ENCODE measurements at places on chromosomes 5 and 9. TPM values are rescaled to one million over a fixed set of nuclear protein-coding genes. Genes with fewer than 3 reads are reported as not detected.

The WDR38 gene
- total RNA-seq: not detected

The AMBP gene
- 2,228 TPM for total RNA-seq

The CDC14B gene
- total RNA-seq: 13.7 TPM

The ZNF354B gene
- 2.0 TPM for total RNA-seq

DNA sequence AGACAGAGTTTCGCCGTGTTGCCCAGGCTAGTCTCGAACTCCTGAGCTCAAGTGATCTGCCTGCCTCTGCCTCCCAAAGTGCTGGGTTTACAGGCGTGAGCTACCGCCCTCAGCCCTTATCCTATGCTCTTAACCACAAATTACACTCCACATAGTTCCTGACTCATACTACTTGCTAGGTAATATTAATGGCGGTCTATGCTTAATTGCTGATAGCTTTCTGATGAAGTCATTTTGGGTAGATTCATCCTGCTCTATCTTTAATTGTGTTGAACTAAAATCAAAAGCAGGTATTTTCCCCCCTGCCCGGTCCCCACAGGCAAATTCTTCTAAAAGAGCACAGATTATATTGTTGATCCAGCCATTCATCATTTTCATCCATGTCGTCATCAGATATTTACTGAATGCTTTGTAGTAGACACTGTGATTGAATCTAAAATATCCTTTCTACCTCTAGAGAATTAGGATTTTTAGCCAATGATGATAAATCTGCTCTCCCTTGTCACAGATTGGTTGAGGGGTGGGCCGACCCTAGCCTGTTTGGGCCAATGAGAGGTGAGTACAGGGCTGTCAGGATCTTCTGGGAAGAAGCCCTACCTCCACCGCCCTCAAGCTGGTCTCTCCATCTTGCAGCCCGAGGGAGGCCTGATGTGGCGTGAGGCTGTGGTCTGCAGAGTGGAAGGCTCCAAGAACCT lies 144.8 kb downstream of the NR3C1 start:
- no peaks in the 10 kb centered on the region for H3K27me3 ChIP-seq
- H3K4me3 ChIP-seq: no peak overlapping the region
- no peak overlapping the region for H3K27ac ChIP-seq
- H3K36me3 ChIP-seq: no peaks in the 10 kb centered on the region
- no peaks in the 10 kb centered on the region for H3K4me1 ChIP-seq
- DNase-seq: no peak

DNA sequence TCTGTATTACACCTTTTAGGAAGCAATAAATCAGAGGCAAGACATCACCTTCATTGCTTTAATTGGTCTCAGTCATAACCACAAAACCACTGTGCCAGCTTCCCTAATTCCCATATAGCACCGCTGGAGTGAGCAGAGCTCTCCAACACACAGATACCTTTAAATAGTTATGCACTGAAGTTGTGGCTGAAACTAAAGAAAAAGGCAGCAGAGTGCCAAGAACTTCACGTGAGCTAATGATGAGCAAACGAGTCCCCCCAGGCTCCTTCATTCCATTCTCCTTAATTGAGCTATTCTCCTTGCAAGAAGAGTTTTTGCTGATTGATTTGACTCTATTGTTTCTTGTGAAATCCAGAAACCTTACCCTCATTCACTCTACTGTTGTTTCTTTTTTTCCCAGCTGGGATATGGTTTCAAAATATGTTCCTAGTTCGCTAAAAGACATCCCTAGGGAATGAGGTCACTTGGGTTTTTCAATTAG lies 501.5 kb downstream of the SPATA31D1 start:
- no peak overlapping the region for H3K27ac ChIP-seq
- no peak for DNase-seq
- H3K4me3 ChIP-seq: no peak overlapping the region
- H3K36me3 ChIP-seq: no peaks in the 10 kb centered on the region
- no peaks in the 10 kb centered on the region for H3K27me3 ChIP-seq
- no peaks in the 10 kb centered on the region for H3K4me1 ChIP-seq

GRCh38 chr5:66742083-66742895 lies 146.1 kb downstream of the MAST4 start:
- no peak overlapping the region for H3K27ac ChIP-seq
- DNase-seq: no peak
- H3K4me3 ChIP-seq: no peak overlapping the region
- no peaks in the 10 kb centered on the region for H3K4me1 ChIP-seq
- no peaks in the 10 kb centered on the region for H3K36me3 ChIP-seq
- H3K27me3 ChIP-seq: no peaks in the 10 kb centered on the region

DNA sequence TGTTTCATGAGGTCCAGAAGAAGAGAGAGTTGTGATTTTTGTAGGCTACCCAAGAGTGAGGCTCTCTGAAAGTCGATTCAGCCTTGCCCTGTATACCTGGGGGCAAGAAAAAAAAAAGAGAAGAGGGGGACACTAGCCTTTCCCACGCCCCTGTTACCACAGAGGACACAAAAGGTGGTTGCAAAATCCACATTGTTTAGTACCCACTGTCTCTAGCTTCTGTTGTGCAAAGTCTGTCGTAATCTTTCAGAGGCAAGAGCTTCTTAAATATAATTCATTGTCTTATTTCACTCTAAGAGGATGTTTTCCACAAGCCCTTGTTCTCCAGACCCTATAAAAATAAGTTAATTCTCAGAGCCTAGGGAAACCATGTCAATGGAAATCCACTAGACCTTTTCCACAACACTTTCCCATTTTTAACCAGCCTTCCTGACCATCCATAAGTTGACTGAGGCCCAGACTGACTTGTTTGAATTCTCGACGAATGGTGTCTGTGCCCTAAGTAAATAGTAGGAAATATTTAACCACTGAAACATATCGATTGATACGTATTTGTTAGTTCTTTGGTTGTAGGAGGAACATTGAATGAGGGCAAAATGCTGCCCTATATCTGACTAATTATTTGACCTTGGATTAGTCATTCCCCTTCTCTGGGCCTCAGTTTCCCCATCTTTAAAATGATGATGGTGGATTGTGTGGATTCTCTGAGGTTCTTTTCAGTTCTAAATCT lies 182.7 kb downstream of the PAPPA start:
- no peak overlapping the region for H3K4me3 ChIP-seq
- H3K27ac ChIP-seq: no peak overlapping the region
- no peak for DNase-seq
- no peaks in the 10 kb centered on the region for H3K36me3 ChIP-seq
- peaks cover 15% of the 10 kb centered on the region for H3K4me1 ChIP-seq
- H3K27me3 ChIP-seq: no peaks in the 10 kb centered on the region

GRCh38 chr5:130678637-130679036 lies 486.4 kb downstream of the HINT1 start:
- no peak for DNase-seq
- no peaks in the 10 kb centered on the region for H3K36me3 ChIP-seq
- H3K4me1 ChIP-seq: no peaks in the 10 kb centered on the region
- no peak overlapping the region for H3K4me3 ChIP-seq
- H3K27ac ChIP-seq: no peak overlapping the region

DNA sequence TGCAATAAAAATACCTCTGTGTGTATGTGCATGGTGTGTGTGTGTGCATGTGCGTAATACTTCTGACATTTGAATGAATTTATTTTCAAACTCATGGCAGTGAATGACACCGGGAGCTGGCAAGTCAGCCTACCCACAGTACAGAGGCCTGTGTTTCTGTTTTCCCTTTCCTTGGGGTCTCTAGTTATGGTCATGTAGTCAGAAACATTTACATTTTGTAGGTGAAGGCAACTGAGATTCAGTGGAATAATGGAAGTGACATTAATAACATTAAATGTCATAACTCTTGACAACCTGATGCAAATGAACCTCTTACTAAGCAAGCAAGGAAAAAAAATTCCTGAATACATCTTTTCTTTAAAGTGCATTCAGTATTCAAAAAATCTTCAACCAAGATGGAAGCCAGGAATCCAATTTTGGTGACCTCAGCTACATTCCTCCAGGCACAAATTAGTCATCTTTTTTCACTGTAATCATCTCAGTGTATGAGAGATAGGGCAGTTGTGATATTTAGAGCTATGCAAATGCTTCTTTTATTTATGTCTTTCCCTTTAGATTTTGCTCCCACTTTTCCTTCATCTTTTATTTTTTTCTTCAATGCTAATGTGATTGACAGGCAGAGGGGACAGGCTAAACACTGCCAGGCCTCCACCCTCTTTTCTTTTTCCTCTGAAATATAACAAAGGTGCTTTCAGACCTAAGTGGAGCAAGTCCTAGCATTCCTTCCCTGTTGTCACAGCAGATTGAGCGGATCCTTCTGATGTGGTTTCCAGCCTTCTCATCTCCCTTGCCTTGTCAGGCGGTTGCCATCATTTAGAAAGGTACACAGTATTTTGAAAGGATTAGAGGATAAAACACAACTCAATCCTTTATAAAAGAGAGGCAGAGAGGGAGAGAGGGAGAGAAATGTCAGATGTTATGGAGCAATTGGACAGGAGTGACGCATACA lies 569.8 kb upstream of the ADAMTS16 start:
- H3K36me3 ChIP-seq: no peaks in the 10 kb centered on the region
- H3K27ac ChIP-seq: no peak overlapping the region
- H3K27me3 ChIP-seq: no peaks in the 10 kb centered on the region
- no peak overlapping the region for H3K4me3 ChIP-seq

DNA sequence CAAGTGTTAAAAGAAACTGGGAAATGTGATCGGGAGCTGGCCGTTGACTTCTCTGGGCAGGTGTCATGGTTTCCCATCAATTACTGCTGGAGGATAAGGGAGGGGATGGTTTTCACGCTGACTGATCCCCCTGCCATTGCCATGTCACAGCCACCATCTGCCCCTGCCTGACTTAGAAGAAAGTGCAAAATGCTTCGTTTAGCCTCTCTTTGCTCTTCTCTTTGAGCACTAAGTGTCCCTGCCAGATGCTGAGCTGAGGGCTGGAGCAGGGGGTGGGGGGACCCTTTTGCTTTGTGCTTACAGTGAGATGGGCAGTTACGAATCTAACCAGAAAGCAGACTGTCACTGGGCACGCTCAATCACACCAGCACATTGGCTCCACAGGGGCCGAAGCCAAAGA lies 138.4 kb upstream of the ALDH1B1 start:
- no peaks in the 10 kb centered on the region for H3K4me1 ChIP-seq
- H3K36me3 ChIP-seq: no peaks in the 10 kb centered on the region
- no peaks in the 10 kb centered on the region for H3K27me3 ChIP-seq
- no peak overlapping the region for H3K4me3 ChIP-seq

GRCh38 chr9:90836411-90837080 lies 34.9 kb downstream of the SYK start:
- no peak overlapping the region for H3K27ac ChIP-seq
- DNase-seq: no peak
- no peaks in the 10 kb centered on the region for H3K27me3 ChIP-seq
- H3K4me1 ChIP-seq: no peaks in the 10 kb centered on the region
- H3K4me3 ChIP-seq: no peak overlapping the region
- no peaks in the 10 kb centered on the region for H3K36me3 ChIP-seq

GRCh38 chr9:90611568-90611967 lies 31.1 kb downstream of the DIRAS2 start:
- H3K36me3 ChIP-seq: no peaks in the 10 kb centered on the region
- H3K27me3 ChIP-seq: no peaks in the 10 kb centered on the region
- peak; percentile 55 for DNase-seq

All from right lobe of liver (tissue), 6 donors.